ENCODE measurements at places on chromosomes 2 and 18.

GRCh38 chr2:109157563-109158105, 28.6 kb downstream of the SH3RF3 start:
- no peak for DNase-seq

- DNase-seq = no peak
Observed at GRCh38 chr2:25302758-25303375, 38.9 kb downstream of the DNMT3A start.

DNA sequence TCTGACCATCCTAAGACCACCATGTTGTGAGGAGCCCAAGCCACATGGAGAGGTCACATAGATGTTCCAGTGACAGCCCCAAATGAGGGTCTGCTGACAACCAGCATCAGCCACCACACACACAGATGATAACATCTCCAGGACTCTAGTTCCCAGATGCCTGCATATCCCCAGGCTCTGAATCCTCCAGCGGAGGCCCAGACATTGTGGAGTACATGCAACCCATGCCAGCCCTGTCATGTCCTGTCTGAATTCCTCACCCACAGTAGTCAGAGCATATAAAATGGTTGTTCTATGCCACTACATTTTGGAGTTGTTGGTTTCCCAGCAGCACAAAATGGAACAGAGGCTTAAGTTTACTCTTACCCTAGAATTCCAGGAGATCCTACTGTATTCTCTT, 122.0 kb upstream of the SLC35G4 start:
- no peak for DNase-seq

DNA sequence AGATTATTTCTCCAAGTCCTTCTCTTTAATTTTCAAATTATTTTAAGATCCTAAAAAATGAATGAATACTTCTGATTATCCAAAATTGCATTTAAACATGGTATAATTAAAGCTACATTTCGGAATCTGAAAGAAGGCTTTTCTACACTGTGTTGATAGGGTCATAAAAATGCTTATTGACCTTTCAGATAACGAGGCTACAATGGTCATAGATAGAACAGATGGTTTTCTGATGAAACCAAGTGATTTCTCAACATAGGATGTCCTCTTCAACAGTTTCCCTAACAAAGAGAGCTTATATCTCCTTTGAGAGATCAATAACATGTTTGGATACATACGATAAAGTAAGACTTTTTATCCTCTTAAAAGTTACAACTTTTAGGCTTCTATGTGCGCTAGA, 201.1 kb downstream of the PTH2R start:
- DNase-seq = no peak

DNA sequence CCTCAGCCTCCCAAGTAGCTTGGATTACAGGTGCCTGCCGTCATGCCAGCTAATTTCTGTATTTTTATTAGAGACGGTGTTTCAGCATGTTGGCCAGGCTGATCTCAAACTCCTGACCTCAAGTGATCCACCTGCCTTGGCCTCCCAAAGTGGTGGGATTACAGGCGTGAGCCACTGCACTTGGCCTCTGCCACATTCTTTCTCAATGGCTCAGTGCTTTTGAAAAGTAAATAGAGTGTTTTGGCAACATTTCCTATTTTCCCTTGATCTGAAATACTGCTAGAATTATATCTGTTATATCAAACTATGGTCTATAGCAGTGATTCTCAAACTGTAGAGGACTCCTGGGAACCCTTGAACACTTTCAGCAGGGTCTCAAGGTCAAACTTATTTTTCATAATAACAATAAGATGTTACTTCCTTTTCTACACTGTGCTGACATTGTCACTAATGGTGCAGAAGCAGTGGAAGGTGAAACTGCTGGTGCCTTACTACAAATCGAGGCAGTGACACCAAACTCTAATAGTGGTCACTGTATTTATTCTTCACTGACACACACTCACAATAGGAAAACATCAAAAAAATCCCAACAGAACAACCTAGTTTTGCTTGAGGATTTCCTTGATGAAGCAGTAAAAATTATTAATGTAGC, 10.6 kb downstream of the DAW1 start:
- no peak for DNase-seq

DNA sequence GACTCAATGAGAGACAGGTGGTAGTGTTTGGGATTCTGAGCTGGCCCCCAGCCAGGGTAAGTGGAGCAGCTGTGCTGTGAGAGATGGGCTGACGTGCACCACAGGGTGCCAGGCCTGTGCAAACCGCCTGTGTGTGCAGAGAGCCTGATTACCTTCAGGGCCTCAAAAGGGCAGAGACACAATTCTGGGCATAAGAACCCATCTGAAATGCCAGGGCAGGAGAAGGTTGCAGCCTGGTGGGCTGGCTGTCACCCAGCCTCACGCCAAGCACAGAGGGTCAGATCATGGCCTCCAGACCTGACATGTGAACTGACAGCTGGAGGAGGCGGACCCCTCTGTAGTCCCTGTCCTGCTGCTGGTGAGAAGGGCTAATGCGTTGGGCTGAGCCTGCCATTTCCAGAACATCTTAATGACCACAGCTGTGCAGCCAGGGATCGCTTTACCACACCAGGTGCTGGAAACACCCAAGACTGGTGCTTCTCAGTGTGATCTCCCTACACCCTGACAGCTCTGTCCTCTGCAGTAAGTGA, 100.9 kb downstream of the ARL4C start:
- no peak for DNase-seq

DNA sequence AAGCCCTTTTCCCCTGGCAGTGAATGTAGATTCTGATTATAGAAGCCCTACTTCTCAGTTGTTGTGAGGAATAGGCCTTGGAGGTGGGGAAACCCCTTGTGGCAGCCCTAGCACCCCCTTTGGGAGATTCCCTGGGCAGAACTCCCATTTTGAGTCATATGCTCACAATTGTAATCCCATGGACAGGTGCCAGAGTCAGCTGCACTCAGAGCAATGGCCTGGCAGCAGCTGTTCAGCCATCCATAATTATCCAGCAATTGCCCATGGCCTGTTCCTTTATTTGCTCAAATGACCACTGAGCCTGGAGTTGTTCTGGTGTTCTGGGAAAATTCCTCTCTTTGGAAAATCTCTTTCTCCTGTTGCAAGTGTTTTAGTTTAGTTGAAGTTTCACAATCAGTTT, 71.7 kb downstream of the PTRHD1 start:
- no peak for DNase-seq

DNA sequence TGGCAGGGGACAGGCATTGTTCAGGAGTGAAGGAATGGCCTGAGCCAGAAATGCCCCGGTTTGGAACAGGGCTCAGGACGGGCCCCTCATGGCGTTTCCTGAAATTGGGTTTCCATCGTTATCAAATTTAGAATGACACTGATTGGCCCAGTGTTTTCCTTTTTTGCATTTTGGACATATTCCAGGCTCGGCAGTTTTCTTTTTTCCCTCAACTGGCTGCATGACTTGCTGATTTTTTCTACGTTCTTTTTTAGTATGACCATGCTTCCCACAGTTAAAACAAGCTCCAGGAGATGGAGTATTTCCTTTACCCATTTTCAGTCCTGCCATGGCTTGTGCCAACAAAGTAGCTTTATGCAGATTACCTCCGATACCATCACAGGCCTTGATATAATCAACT, 20.4 kb upstream of the LYG2 start:
- no peak for DNase-seq

- no peak for DNase-seq
Observed at GRCh38 chr2:215557701-215558100, 121.8 kb upstream of the FN1 start.

GRCh38 chr18:11947214-11948191, 33.8 kb upstream of the IMPA2 start:
- DNase-seq = peak; percentile 16

All from T-helper 1 cell (primary cell).